Ovary (tissue), 10 donors: ENCODE measurements at places on chromosomes 4 and X. TPM values are rescaled to one million over a fixed set of nuclear protein-coding genes. Genes with fewer than 3 reads are reported as not detected.

BTC gene
- polyA plus RNA-seq = 0.75 TPM

SMIM10L2A gene
- 6.3 TPM for polyA plus RNA-seq

ABLIM2 gene
- 1.3 TPM for polyA plus RNA-seq

H2BW2 gene
- not detected for polyA plus RNA-seq

ADH7 gene
- not detected for polyA plus RNA-seq

TMEM165 gene
- polyA plus RNA-seq = 57.8 TPM

MAGEB17 gene
- 0.05 TPM for polyA plus RNA-seq

FGF5 gene
- 0.06 TPM for polyA plus RNA-seq

CNGA1 gene
- polyA plus RNA-seq = 0.25 TPM

TRIM75 gene
- not detected for polyA plus RNA-seq

REELD1 gene
- not detected for polyA plus RNA-seq

FTHL17 gene
- polyA plus RNA-seq = not detected

NKRF gene
- polyA plus RNA-seq = 10.1 TPM

ANAPC4 gene
- 18.7 TPM for polyA plus RNA-seq

MID2 gene
- 4.3 TPM for polyA plus RNA-seq

INTS6L gene
- polyA plus RNA-seq = 9.0 TPM

PJA1 gene
- polyA plus RNA-seq = 23.3 TPM

TKTL2 gene
- not detected for polyA plus RNA-seq
